ENCODE measurements at places on chromosomes 2 and 18.

GRCh38 chr2:100625717-100626116 lies 62.9 kb downstream of the PDCL3 start:
- no peak for DNase-seq

DNA sequence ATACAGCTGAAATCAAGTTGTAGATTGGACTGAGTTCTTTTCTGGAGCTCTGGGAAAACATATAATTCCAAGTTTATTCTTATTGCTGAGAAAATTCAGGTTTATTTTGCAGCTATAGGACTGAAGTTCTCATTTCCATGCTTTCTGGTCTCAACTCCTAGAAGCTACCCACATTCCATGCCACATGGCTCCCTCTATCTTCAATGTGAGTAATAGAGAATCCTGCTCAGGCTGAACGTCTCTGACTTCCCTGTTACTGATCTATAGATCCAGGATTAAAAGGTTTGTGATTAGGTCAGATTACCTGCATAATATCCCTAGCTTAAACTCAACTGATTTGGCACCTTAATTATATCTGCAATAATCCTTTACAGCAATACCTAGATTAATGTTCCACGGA lies 453.8 kb upstream of the MC4R start:
- no peak for DNase-seq

GRCh38 chr18:3248658-3249359 lies 1.2 kb downstream of the MYL12A start:
- no peak for DNase-seq

DNA sequence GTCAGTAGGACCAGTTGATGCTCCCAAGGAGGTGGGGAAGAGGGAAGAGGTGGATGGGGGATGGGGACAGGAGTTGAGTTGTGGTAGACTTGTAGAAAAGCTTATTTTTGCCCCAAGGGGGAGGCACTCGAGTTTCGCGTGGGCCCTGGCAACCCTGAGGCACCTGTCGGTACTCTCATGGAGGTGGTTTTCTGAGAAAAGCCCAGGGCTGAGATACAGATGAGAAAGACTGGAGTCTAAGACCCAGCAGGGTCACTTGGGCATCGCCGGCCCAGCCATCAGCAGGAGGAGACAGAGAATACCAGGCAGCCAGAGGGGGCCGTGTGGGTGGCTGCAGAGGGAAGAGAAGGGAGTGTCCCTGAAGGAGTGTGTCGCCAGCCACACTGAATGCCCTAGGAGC lies 57.7 kb upstream of the HPCAL1 start:
- DNase-seq: no peak

DNA sequence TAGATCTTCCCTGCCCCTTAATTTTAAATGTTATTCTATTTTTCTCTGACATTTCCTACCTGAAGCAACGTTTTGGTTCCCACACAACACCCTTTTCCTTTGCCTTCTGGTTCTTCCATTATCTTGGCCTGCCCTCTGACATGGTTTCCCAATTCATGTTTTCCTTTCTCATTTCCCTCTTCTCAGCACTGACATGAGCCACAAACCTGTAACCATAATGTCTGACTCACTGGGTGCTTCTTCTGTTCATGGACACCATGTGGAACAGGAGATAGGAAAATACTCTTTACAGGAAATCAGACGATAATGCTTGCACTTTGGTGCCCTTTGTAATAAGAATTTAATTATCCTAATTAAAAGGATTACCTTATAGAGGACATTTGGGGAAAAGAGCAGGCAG lies 142.0 kb downstream of the ZEB2 start:
- no peak for DNase-seq

GRCh38 chr2:181682026-181682789 lies 1.9 kb upstream of the NEUROD1 start:
- no peak for DNase-seq

DNA sequence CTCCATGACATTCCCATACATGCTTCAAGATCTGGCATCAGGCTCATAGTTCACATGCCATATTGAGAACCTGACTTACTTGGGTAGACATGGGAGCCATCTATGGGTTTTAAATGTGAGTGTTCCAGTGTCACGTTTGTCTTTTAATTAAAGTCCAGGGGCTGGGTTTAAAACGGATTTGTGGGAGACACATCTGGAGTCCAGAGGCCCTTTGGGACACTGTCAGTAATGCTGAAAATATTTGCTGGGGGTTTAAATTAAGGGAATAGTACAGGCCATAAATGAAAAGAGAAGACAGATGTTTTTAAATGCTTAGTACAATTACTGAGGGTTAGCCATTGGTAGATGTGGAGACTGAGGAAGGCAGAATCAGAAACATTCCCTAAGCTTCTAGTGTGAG lies 478.0 kb downstream of the PID1 start:
- no peak for DNase-seq

GRCh38 chr2:71609029-71609428 lies 155.7 kb downstream of the DYSF start:
- DNase-seq: peak; percentile 15

GRCh38 chr18:41665210-41665609 lies 289.8 kb upstream of the PIK3C3 start:
- DNase-seq: no peak

- DNase-seq: no peak
Measured at GRCh38 chr18:25283781-25284180, 68.2 kb downstream of the ZNF521 start.

DNA sequence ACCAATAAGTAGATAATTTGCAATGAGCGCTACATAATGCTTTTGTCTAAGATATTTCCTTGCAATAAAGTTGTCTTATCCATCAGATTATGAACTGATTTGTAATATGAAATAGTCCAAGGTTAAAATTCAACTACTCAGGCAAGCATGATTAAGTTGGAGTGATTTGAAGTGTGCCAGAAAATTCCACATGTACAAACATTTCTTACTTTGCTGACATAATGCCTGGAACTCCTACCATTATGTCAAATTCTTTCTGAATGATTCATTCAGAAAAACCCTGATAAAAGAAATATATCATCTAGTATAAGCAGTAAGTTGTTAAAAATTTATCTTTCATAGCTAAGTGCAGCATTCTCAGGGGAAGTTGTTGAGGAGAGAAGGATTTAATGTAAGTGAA lies 87.3 kb downstream of the CBLN2 start:
- DNase-seq: no peak

DNA sequence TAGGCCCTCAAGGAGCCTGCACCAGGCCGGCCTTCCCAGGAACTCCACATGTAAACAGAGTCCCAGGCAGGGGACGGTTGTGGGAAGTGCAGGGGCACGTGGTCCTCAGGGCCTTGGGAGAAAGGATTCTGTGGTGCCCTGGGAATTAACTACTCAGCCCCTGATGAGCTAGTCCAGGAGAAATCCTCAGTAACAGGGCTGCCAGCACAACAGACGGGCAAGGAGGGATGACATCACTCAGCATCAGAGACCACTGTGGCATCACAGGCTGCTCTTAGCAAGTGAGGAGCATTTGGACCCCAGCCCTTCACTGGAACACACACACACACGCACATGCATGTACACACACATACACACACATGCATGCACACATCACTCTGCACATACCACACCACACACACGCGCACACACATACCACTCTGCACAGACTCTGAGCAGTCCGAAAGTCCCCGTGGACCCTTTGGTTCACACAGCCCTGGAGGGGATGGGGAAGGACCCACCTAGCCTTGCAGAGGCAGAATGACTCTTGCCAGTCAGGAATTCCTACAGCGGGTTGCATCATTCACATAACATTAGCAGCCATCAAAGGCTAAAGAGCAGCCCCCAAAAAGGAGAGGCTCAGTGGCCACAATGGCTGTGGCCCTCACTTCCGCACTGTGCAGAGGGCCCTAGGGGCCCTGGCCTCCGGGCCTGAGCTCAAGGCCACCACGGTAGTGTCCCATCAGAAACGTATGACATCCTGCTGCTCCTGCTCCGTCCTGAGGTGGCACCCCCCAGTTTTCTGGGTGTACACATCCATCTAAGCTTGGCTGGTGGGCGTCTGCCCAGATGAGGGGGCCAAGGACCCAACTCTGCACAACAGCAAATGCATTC lies 1.9 kb upstream of the NMUR1 start:
- no peak for DNase-seq

GRCh38 chr2:188278388-188279092 lies 13.1 kb upstream of the GULP1 start:
- DNase-seq: no peak

DNA sequence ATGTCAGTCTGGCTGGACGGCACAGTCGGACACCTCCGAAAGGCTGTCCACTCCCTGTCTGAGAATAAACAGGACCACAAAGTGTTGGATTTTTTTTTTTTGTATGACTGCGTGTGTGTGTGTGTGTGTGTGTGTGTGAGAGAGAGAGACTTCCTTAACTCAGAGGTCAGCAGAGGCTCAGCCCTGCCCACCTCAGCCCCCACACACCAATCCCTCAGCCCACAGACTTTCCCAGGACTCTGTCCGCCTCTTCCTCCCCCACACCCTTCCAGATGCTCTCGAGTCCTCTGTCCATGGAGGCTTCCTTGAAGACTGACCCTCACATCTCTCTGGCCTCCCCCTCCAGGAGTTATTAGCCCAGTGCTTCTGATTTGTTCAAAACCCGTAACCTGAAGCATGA lies 147.3 kb downstream of the BCL11A start:
- DNase-seq: no peak

- no peak for DNase-seq
Measured at GRCh38 chr2:119657466-119658145, 21.4 kb upstream of the TMEM177 start.

- DNase-seq: no peak
Measured at GRCh38 chr2:38440655-38441054, 63.6 kb upstream of the ATL2 start.

GRCh38 chr2:96913117-96913397 lies 43.2 kb upstream of the SEMA4C start:
- DNase-seq: no peak

- DNase-seq: no peak
Measured at GRCh38 chr2:8636041-8636491, 45.8 kb upstream of the ID2 start.

DNA sequence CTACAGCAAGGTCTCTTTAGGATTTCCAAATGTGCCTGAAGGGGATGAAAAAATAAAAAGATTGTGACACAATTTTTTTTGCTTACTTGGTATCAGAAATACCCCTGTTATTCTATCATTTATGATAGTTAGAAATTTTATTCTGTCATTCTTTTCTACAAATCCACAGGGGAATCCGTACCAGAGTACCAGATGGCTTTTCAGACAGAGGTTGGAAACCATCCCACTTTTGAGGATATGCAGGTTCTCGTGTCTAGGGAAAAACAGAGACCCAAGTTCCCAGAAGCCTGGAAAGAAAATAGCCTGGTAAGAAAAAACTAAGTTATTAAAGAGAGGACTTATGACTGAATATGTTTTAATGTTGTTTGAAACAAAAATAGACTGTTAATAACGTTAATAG lies 92.6 kb upstream of the FAM117B start:
- DNase-seq: no peak

DNA sequence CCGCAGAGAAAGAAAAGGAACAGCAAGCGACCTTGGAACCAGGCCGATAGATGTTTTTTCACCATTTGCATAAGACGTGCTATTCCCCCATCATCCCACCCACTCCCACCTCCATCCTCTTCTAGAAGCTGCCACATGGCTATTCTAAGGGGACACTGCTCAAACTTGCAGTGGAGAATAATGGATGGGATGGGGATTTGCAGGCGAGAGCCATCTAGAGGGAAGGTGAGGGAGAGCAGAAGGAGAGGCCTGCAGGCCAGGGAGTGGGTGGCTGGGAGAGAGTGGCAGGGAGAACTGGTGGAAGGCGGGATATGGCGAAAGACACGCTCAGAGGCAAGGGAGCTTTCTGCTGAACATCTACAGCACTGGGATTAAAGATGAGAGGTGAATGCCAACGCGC lies 84.9 kb downstream of the MAPK4 start:
- DNase-seq: peak; percentile 34

- no peak for DNase-seq
Measured at GRCh38 chr18:62037989-62038778, 145.4 kb upstream of the RNF152 start.

- no peak for DNase-seq
Measured at GRCh38 chr18:79970419-79971133, 6.1 kb downstream of the HSBP1L1 start.

DNA sequence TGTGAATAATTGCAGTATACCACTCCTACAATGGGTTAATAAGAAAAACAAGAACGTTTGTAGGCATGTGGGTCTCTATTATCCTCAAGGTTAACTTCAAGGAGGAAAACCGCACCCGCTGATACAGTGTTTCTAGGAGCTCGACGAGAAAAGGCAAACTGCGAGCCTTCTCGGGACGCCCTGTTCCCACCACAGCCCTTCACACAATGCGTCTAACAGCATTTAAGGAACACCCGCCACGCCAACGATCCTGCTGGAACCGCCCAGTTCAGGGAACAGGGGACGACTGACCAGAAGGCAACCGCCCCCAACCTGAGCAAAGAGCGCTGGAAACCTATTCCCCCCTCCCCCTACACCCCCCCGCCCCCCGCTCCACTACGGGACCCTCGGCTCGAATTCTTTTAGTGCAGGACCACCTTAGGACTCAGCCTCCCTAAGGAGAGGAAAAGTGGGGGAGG lies 710 bp upstream of the TMSB10 start:
- DNase-seq: no peak

DNA sequence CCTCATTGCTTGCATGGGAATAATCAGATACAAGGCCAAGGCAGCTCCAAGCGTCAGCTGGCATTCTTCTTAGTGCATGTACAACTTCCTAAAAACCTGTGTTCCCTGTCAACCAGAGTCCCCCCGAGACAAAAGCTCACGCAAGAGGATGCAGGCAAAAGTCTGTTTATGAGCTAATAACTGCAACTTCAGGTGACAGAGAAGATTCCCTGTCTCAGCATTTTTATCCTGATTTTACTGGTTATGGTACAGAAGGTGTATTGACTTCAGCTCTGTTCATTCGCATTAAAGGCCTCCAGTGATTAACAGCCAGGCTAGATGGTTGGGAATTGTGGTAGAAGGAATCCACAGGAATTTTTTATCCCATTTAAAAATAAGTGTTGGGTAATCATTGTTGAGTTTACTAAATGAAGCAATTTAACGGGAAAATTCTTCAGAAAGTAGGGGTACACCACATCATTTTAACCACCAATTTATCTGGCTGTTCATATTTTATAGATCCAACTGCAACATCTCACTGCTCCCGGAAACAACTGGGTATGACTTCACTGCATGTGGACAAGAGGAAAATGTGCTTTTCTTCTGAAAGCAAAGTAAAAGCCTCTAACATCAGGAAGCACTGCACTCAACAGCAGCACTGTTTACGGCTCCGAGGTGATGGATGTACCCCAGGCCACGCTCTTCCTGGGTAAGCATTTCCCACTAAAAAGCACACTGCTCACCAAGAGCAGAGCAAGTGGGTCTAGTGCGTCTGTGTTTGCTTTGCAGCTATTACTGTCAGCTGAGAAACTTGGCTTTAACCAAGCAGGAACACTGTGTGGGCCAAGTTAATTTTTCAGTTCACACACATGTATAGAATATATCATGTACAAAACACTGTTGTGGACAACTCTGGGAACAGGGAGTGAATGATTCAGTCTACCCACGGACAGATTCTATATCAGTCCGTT lies 31.9 kb downstream of the CCBE1 start:
- DNase-seq: no peak

GRCh38 chr2:72111061-72111460 lies 36.6 kb downstream of the CYP26B1 start:
- no peak for DNase-seq

Measured in 8988T (cell line).